ENCODE measurements at places on chromosomes 5 and 9. TPM values are rescaled to one million over a fixed set of nuclear protein-coding genes. Genes with fewer than 3 reads are reported as not detected.

The IRX1 gene
- not detected for total RNA-seq

The STPG3 gene
- not detected for total RNA-seq

The ARL14EPL gene
- 0.40 TPM for total RNA-seq

The C5orf52 gene
- not detected for total RNA-seq

The GABRA1 gene
- not detected for total RNA-seq

The SPINK9 gene
- not detected for total RNA-seq

- no peak for DNase-seq
These were observed 10.1 kb downstream of the TGFBR1 start for GRCh38 chr9:99114846-99115500.

- no peak for DNase-seq
These were observed 939.4 kb upstream of the DMAC1 start for GRCh38 chr9:8738945-8739344.

GRCh38 chr9:20618361-20618802, 3.9 kb downstream of the MLLT3 start:
- peak; percentile 78 for DNase-seq

DNA sequence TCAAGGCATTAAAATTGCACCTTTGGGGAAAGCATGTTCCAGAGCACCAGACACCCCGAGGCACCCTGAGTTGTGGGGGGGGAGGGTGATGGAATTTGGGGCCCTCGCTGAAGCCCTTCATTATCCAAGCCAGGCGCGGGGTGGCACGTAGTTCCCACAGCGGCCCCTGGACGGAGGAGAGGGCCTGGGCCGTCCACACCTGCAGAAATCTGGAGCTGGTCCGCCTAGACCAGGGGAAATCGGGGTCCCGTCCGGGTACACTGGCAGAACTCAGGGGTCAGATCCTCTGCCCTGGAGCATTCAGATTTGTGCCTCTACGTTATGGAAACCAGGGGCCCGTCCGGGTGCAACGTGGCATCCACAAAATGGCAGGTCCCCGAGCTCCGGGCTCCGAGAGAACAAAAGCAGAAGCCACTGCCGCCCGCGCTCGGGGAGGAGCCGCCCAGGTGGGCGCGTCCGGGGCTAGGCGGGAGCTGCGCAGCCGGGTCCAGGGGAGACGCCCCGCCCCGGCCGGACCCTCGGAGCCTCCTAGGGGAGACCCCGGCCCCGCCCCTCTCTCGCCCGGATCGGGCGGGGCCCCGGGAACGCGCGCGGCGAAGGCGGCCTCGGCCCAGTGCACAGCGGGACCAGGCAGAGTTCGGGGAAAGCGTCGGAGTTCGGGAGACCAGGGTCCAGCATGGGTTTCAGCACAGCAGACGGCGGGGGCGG, at the start of gene PLEKHG4B:
Gene PLEKHG4B, plus strand, starts transcription at position 613 of the 708 bp plus-strand sequence. Its CDS starts 64 bp downstream, at position 677.
- DNase-seq: no peak

- DNase-seq: no peak
These were observed 33.5 kb downstream of the SEMA4D start for GRCh38 chr9:89464300-89464901.

- no peak for DNase-seq
These were observed 114.0 kb downstream of the NSG2 start for GRCh38 chr5:174159327-174160114.

GRCh38 chr5:56095579-56096102, 100.9 kb upstream of the IL6ST start:
- no peak for DNase-seq

GRCh38 chr9:91884696-91885687, 65.0 kb downstream of the ROR2 start:
- DNase-seq: no peak

GRCh38 chr9:129374651-129375050, 196.6 kb upstream of the IER5L start:
- DNase-seq: no peak

DNA sequence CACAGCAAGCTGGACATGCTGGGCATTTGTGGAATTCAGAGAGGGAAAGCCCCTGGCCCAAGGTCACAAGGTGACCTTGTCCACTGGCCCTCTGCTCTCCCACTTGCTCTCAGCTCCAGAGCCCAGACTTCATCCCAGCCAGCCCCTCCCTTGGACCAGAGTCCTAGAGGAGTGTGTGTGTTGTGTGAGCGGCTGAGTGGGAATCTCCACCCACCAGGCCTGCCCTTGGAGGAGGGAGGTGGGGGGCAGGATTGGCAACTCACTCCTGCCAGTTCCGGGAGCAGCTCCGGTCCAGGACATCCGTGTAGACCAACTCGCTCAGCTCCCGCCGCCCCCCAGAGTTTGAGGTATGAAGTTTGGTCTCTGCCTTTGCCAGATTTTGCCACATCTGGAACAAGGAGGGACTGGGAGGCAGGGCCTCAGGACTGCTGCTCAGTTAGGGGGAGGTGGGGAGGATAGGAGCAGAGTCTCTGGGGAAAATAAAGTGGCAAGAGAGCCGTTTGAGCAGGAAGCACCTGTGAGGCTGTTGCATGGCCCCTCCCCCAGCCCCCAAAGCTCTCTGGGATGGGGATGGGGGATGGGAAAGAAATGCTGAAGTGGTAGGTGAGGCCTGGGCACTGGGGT, 1.4 kb downstream of the MZB1 start:
- DNase-seq: no peak

- no peak for DNase-seq
These were observed 114.3 kb upstream of the PAPPA start for GRCh38 chr9:116039312-116039711.

DNA sequence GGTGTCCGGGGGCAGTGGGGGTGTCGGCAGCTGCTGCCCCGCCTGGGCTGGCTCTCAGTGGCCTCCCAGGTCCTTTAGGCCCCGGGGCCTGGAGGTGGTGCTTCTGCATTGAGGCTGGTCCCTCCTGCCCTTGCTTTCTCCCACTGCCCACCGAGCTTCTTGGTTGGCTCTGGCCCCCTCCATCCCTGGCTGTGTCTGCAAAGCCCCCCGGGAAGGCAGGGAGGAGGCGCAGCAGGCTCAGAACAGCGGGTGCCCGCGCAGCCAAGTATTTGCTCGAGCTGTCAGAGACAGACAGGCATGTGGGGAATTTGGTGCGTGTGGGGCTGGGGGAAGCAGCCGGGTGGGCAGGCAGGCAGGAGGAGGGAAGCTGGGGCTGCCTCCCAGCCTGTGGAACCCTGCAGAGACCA, 11.5 kb downstream of the CXXC5 start:
- no peak for DNase-seq

DNA sequence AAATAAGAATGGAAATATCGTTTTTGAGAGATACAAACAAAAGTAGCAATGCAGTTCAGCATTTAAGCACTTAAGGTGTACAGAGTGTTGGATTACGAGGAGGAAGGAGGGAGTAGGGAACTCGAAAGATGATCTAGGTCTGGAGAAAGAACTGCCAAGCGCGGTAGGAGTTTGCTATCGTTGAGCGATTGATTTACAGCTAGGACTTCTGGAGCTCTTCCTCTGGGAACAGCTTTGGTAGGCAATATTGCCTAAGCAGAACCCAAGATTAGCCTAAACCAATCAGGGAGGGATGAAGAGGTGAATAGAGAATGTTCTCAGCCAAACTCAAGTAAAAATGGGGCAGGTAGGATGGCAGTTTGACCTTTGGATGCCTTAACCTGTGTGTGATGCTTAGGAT, 965 bp downstream of the CLTA start:
- no peak for DNase-seq

- no peak for DNase-seq
These were observed 147.3 kb upstream of the COL5A1 start for GRCh38 chr9:134494273-134494815.

DNA sequence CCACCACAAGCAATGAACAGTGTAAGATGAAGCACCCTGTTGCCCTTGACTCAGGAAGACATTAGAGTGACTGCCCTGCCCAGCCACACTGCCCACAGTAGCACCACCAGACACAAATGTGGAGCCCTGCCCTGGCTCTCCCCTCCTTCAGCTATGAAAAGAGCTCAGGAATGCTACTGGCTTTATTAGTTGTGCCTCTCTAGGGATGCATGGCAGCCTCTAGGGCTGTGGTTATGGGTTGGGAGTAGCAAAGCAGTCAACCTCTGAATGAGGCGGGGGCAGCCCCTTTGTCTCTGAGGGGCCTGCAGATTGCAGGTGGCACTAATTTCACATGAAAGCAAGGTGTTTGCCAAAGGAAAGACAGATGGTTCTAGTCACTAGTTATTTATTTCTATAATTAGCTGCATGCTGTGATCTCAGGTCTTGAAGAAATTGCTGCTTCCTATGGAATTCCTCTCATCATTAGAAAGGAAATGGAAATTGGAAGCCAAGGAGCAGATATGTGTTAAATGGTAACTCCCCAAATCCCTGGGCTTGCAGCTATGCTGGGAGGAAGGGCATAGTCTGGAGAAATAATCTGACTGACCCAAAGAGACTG, 259.4 kb downstream of the TLR4 start:
- no peak for DNase-seq

- no peak for DNase-seq
These were observed 64.2 kb upstream of the CDKN2B start for GRCh38 chr9:22073349-22073748.

DNA sequence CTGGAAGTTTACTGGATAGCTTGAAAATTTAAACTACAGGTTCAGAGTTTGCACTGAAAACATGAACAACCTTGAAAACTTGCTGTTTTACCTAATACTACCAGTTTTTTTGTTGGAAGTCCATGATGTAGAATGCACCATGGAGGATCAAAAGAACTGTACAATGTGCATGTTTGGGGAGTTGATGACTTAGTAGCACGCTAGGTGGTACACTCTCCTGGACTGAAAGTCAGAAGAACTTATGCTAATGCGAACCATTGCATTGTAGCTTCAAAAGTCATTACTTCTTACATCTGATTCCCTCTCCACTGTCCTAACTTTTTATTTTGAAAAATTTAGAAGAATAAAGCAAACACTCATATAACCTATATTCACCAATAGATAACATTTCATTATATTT, 211.0 kb downstream of the OSTF1 start:
- no peak for DNase-seq

GRCh38 chr5:134507452-134507851, 18.0 kb upstream of the JADE2 start:
- no peak for DNase-seq

- DNase-seq: no peak
These were observed 101.0 kb upstream of the GABRG2 start for GRCh38 chr5:161966564-161966963.

All from LHCN-M2 (cell line).